ENCODE measurements at places on chromosomes 6 and 20.

DNA sequence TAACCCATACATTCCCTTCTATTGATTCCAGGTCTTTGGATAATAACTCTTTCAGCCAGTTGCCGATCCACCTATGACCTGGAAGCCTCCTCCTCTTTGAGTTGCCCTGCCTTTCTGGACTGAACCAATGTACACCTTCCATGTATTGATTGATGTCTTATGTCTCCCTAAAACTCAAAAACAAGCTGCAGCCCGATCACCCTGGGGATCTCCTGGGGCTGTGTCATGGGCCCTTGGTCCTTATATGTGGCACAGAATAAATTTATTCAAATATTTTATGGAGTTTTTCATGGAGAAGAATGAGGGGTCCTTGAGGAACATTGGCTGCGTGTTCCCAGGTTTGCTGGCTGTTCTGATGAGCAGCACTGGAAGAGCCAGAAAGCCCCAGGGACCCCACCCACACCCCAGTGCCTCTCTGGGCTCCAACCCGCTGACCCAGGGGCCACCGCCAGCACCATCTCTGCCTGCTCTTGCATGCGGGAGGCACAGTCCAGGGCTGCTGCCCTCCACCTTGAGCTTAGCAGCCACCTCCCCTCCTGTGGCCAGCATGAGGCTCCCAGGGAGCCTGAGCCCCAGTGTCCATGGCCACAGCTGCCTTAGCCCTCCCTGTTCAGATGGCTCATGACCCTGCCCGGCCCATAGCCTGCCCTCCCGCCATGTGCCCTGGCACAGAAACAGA is 36.5 kb upstream of the CST7 start:
- no peak for DNase-seq

- no peak for DNase-seq
Measured at GRCh38 chr6:126657561-126658175, 317.8 kb downstream of the CENPW start.

DNA sequence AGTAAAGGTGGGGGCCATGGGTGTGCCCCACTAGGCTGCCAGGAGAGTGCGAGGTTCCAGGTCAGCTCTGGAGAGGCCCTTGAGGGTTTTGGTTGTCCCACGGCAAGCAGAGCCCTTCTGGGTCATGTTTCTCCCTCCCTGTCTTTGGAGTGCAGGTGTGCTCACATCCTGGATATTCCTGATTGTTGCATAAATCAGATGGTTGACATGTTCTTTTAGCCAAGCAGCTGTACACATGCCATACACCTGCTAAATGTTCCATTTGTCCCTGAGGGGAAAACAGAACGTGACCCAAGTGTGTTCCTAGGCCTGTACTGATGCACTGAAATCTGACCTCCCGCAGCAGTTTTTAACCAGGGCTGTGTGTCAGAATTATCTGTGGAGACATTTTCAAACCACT is 77.5 kb upstream of the BEND3 start:
- DNase-seq: no peak

GRCh38 chr20:50873585-50873984 is 57.7 kb downstream of the ADNP start:
- DNase-seq: no peak

DNA sequence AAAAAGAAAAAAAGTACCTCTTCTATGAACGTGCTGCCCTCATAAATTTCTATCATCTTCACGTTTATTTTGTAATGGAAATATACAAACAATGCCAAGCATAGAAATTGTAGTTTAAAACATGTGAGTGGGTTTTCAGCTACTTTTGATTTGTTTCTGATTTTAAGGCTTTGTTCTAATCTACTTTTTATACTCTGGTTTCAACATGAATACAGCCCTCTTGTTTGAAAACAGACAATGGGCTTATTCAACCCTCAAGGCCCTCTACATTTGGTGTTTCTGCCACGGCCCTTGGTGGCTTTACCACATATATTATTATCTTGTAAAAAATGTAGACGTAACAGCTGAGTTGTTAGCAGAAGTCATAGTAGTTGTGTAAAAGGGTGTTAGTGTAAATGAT is 153.9 kb downstream of the SOX4 start:
- DNase-seq: no peak

DNA sequence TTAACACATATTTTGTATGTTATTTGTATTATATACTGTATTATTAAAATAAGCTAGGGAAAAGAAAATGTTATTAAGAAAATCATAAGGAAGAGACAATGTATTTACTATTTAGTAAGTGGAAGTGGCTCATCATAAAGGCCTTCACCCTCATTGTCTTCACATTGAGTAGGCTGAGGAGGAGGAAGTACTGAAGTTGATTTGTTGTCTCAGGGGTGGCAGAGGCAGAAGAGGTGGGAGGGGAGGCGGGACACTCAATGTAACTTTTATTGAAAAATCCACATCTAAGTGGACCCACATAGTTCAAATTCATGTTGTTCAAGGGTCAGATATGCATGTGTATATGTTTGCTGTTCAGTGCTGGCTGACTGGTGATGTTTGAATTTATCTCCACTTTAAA is 210.2 kb upstream of the CITED2 start:
- DNase-seq: no peak

GRCh38 chr6:22526736-22527135 is 42.6 kb upstream of the HDGFL1 start:
- DNase-seq: no peak

DNA sequence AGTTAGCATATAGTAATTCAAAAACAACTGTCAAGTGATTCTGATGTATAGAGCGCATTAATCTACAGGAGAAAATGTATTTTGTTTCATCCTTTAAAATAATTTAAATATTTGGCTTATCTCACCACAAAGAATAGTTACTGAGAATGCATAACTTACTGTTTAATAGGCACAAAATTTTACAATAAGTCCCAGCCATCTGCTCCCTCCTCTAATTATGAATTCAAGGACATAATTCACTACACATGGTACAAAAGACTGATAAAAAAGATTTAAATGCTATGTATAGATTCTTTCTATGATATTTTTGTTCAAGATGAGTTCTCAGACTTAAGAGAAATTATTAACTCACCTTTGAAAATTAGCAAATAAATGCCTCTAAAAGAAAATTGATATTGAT is 242.0 kb downstream of the FUT9 start:
- DNase-seq: no peak

- DNase-seq: no peak
Measured at GRCh38 chr20:63370618-63371187, 9.6 kb upstream of the CHRNA4 start.

GRCh38 chr6:150600010-150600300 is 270 bp downstream of the PLEKHG1 start:
- no peak for DNase-seq

DNA sequence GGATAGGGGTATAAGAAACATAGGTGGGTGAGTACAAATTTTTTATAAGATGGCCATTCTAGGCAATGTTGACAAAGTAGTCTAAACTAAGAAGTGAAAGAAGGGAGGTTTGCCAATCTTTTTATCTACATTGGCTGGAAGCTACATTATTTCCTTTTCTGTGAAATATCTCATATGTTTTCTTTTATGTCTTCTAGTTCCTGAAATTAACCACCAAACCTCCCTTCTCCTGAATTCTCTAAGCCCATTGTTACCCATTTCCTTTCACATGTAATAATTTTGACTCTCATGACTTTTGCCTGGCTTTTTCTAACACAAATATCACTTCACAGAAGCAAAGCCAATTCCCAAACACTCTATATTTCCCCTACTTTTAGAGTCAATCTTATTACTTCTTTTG is 496.2 kb upstream of the JAG1 start:
- no peak for DNase-seq

DNA sequence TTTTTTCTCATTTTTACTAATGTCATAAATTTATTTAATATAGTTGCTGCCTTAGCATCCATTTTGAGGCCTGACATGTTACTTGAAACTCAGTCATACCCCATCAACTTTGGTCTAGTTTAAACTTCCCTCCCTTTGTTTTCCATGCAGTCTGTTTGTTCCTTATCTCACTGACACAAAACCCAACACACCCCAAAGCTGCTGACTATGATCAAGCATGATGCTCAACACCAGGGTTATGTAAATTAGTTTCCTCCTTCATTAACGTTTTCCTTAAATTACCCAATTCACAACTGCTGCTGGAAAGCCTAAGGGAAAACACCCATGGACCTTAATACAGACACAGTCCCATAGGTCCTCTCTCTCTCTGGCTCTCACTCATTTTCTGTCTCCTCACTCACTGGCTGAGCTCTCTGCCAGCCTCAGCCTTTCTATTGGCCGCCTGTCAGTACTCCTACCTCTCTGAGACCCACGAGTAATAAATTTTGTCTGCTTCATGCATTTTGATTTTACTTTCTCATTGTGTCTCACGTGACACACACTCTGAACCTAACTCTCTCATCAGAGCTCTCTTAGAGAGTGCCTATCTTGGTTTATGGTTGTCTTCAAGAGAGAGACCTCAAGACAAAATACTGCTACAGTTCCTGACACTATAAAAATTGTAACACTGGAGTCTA is 904.5 kb downstream of the C6orf118 start:
- DNase-seq: no peak

DNA sequence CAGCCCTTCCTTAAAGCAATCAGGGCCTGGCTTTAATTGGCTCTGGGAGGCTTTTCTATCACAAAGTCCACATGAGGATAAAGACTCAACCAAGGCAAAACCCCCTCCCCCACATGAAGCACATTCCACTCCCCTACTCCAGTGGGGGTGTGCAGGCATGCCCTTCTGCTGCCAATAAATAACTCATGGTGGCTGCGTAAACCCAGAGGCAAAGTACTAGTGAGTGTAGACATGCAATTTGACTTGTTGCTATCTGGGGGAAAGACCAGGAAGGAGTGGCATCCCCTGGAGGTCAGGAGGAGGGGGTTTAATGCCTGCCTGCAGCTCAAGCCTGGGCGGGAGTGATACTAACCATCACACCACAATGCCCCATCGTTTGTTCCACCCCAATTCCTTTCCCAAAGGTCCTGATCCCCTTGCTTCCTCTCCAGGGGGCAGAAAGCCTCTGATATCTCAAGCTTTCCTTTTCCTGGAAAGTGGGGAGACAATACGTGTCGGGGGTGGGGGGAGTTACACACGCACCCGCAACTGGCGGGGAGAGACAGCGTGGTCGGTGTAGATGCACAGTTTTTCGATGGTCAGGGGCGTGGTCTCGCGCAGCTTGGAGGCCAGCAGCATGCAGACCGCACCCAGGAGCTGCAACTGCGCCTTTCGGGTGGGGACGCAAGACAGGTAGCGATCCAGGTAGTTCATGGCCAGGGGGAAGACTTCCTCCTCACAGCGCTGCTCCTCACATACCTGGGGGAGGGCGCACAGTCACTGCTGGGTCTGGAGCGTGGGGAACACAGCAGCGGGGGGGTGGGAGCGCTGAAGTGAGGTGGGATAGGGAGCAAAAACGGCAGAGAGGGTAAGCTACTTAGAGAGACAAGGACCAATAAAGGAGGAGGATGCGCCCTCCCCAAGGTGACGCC is 1.5 kb downstream of the CCND3 start:
- no peak for DNase-seq

- no peak for DNase-seq
Measured at GRCh38 chr6:20366082-20366830, 35.4 kb upstream of the E2F3 start.

DNA sequence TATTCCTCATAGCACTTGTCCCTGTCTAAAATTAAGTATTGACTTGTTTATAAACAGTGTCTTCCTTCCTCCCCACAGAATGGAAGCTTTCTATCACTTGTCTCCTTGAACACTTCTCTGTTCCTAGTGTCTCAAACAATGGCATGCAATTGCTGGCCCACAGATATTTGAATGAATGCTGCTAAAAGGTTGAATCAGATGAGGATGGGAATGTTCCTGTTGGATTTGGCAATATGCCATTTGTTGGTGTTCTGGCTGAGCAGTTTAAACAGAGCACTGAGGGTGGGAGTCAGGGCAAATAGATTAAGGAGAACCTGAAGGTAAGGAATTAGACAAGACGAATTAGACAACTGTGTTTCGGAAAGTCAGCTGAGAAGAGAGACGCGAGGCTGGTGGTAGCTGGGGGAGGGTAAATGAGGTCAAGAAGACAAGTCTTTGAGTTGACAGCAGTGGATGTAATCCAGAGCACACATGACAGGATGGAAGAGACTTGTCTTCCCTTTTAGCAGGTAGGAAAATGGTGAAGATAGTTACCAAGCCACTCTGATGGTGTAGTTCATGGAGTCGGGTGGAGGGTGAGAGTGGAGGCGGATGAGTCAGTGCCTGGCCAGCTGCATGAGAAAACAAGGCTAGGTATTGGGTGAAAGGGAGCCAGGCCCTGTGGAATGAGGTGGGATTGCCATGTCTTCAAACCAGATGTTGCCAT is 58.3 kb upstream of the GNRH2 start:
- no peak for DNase-seq

DNA sequence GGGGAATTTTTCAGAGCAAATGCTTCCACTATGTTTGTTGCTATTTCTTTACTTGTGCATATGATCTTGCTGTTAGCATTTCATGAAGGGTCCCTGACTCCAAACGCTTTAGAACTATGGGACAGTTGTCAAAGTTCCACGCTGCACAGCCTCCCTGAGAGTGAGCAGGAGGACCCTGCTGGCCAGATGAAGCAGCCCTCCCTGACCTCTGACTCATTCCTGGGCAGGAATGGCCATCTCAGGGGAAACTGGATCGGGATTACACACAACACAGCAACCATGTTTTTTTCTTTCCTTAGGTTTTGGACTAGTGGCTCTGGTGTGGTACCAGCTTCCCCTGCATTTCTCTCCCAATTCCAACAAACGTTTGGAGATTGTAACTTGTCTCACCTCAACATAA is 710.9 kb upstream of the AGPAT4 start:
- no peak for DNase-seq

GRCh38 chr6:28383235-28384142 is 16.1 kb downstream of the ZSCAN12 start:
- DNase-seq: peak; percentile 93

- no peak for DNase-seq
Measured at GRCh38 chr6:12288914-12289313, 1.2 kb upstream of the EDN1 start.

DNA sequence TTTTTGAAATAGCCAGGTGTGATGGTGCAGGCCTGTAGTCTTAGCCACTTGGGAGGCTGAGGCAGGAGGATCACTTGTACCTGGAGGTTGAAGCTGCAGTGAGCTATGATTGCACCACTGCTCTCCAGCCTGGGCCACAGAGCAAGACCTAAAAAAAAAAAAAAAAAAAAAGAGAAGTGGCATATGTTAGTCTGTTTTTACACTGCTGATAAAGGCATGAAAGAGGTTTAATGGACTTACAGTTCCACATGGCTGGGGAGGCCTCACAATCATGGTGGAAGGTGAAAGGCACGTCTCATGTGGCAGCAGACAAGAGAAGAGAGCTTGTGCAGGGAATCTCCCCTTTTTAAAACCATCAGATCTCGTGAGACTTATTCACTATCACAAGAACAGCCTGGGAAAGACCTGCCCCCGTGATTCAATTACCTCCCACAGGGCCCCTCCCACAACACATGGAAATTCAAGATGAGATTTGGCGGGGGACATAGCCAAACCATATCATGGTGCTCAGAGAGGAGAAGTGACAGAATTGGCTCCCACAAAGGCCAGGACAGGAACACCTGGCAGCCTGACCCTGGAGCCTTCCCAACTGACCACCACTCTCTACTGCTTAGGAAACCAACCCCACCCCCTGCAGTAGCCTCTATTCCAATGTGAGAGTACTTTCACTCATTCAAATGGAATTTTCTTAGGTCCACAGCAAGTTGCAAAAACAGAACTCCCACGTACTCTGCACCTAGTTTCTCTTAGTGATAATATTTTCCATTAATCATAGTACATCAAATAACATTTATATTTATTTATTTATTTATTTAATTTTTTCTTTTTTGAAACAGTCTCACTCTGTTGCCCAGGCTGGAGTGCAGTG is 29.8 kb downstream of the ARHGAP40 start:
- DNase-seq: no peak

GRCh38 chr6:42451333-42452170 is at the start of gene TRERF1:
Gene TRERF1, minus strand, starts transcription at chr6:42451926. Its CDS starts 182,336 bp downstream, at chr6:42269590.
- peak; percentile 53 for DNase-seq

GRCh38 chr6:22451962-22452361 is 117.4 kb upstream of the HDGFL1 start:
- DNase-seq: no peak
